Midbrain (tissue), 1 donor: ENCODE measurements at places on chromosomes 4 and X.

DNA sequence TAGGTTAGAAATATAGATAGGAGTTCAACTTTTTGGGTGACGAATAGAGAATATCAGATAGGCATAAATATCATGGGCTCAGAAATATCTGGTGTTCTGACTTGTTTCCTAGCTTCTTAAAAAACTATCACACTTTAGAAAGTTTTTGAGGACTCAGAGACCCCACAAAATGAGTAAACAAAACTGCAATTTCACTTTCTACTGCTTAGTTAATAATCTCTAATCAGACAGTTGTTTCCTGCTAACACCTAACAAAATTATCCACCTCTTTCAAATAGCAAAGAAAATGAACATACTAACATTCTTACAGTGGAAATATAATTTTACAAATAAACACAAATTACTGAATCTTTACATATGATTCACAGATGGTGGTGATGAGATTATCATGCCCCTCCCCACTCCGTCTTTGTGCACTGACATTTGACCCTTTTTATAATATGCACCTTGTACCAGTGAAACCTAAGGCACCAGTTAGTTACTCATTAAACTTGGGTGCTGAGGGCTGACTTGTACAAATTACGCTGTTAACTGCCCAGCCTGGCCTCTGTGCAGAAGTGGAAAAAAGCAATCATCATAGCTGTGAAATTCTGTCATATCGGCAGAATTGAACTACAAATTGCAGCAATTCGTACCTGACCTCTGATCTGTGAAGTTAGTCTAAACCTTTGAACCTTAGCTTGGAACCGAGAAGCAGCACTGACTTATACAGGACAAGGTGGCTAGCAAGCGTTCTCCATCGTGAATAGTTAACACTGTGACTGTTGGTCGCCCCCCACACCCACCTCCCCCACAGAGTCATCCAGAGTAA lies 138.7 kb downstream of the CHRNA9 start:
- no peak for DNase-seq

GRCh38 chr4:147855571-147856009 lies 123.7 kb downstream of the ARHGAP10 start:
- no peak for DNase-seq

- no peak for DNase-seq
These were observed 154.9 kb upstream of the BMP3 start for GRCh38 chr4:80875642-80876041.

- DNase-seq, result peak; percentile 31
These were observed 55.4 kb downstream of the MAML3 start for GRCh38 chr4:140098455-140099160.

GRCh38 chr4:105715692-105716278 lies 7.2 kb downstream of the GSTCD start:
- DNase-seq, result peak; percentile 58

DNA sequence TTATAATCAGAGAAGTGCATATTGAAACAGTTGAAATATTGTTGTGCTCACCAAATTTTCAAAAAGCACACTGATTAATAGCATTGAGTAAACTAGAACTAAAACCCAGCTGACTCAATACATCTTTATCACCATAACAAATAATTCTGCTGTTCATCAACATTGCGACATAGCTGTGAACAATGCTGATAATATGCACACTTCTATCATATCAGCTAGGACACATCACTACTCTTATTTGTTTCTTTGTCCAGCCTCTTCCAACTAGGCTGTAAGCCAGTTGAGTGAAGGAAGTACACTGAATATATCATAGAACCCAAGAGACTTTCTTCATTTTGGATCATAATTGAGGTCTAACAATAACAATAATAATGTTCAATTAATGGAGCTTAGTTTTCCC lies 349.7 kb downstream of the IQCM start:
- DNase-seq, result no peak

DNA sequence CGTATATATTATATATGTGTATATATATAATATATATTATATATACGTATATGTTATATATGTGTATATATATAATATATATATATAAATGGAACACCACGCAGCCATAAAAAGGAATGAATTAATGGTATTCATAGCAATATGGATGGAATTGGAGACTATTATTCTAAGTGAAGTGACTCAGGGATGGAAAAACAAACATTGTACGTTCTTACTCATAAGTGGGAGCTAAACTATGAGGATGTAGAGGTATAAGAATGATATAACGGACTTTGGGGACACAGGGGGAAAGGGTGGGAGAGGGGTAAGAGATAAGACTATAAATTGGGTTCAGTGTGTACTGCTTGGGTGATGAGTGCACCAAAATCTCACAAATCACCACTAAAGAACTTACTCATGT lies 1388.9 kb downstream of the C4orf33 start:
- no peak for DNase-seq

GRCh38 chr4:87243426-87244053 lies 23.1 kb upstream of the KLHL8 start:
- DNase-seq, result no peak

DNA sequence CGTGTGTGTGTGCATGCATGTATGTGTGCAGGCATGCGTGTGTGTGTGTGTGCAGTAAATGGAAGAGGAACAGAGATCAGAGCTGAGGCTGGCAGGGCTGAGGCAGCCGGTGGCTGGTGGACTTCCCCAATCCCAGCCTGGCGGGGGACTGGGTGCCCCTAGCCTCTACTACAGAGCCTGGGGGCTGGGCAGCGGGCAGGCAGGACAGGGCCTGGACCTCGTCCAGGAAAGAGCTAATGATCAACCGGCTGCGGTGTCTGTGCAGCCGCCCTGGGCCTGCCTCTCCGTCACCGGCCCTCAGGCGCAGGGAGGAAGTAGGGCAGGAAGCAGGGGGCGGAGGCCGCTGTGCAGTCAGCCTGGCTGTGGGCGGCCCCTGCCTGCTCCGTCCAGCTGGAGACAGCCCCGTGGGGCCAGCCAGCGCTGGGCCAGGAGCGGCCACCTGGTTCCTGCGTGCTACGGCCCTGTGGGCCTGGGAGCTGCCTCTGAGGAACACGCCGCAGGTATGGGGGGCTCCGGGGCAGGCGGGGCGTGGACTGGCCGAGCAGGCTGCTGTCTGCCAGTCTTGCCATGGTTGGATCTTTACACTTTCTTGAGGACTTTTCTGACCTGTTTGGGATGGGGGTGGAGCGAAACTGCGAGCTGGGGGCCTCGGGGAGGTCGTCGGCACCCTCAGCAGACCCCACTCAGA lies at the start of gene SH3TC1:
SH3TC1 (plus strand) TSS at position 385 of the 688 bp plus-strand sequence. CDS start 5,905 bp downstream, outside the sequence.
- DNase-seq, result peak; percentile 45

DNA sequence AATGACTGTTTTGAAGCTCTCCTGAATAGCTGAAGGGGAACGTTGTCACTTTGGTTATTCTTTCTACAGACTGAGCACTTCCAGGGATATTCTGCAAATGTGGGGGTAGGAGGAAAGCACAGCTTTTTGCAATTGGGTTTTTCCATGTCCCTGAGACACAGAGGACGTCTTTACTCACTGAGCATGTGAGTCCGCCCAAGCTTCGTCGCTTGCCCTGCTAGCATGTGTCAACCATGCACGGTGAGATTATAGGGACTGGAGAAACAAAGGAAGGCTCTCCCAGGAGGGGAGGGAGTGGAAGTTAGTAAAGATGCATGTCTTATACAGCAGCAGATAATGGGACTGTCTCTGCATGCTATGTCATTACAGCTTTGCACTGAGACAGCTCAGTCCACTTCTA lies 111.5 kb upstream of the SFRP2 start:
- DNase-seq, result no peak

DNA sequence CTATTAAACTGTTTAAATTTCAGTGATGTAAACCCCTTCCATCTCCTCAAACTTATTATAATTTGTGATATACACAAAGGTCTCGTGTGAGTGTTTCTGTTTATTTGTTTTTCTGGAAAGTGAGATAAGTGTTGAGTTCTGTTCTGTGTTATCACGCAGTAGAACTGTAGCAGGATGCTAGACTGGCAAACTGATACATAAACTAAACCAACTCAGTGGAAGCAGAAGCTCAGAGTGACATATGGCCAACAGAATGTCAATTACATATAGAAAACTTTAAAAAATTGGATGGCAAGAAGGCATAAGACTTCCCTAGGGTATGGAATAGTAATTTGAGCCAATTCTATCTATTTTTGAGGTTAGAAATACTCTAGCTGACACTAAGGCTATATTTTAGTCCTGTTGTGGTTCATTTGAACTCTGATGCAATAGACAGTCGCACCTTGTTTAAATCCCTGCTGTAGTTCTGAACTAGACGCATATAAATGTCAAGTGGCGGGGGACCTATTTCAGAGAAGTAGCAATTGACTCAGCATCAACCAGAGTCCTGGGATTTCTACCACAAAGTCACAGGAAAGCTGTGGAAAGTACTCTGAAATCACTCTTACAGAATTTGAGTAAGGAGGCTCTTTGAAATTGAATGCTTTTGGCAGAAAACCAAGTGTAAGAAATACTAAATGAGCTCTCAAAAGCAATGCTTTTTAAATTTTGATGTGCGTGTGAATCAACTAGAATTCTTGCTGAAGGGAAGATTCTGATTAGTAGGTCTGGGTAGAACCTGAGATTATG lies 294.4 kb downstream of the INPP4B start:
- no peak for DNase-seq

DNA sequence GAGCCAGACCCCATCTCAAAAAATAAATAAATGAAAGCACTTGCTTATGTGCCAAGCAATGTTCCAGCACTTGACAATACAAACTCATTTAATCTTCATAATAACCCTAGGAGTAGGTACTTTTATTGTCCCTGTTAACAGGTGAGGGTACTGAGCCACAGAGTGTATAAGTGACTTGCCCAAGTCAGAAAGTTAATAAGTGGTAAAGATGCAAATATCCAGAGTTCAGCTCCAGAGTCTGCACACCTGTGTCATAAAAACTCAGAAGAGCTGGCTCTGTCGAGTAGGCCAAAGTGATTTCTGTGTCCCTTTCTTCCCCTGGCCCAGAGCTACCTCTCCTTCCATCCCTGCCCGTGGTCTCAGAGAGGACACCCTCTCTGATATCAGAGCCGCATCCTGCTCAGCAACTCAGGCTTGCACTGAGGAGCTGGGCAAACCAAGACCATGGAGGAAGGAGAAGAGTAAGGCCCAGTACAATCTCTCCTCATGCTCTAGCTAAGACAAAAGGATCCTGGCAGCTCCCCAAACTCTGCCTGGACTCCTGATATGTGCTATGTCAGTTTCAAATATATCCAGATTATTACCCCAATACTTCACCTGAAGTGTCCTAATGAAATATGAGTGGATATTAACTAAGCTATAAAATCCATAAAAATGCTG lies 136.3 kb downstream of the HS6ST2 start:
- no peak for DNase-seq

DNA sequence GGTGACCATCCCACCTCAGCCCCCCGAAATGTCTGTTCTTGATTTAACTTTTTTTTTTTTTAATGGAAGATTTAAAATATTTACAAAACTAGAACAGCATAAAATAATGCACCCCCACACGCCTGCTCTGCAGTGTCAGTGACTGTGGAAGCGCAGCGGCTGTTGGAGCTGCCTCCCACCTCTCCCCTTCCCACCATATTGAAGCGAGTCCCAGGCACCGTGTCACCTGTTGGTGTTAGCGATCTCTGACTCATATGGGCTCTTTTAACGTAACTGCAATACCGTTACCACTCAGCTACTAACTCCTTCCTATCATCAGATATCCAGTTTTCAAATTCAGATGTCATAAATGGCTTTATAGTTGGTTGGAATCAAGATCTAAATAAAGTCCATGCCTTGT lies 17.1 kb upstream of the TADA2B start:
- no peak for DNase-seq

- no peak for DNase-seq
These were observed 113.5 kb downstream of the PTTG2 start for GRCh38 chr4:38073596-38074234.

- no peak for DNase-seq
These were observed 3.2 kb upstream of the MAGEB2 start for GRCh38 chrX:30212172-30212571.

- no peak for DNase-seq
These were observed 52.9 kb downstream of the SUPT20HL2 start for GRCh38 chrX:24260842-24261550.

GRCh38 chrX:1914606-1915365 lies 299.9 kb downstream of the ASMT start:
- no peak for DNase-seq

DNA sequence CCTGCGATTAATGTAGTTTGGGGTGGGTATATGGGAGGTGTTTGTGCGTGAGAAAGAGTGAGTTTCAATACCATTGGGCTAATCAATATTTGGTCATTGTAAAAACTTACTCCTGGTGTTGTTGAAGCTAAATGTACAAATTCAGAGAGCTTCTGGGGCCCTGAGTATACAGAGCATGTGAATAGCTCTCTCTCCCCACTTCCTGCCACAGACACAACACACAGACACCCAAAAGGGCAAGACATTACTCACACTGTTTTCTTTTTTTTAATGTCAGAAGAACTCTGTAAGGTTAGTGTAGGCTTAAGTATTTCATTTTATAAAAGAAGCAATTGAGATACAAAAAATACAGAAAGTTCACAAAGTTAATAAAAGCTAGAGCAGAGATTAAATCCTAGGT lies 151.3 kb upstream of the KCNIP4 start:
- DNase-seq, result no peak

- DNase-seq, result no peak
These were observed 26.5 kb upstream of the XK start for GRCh38 chrX:37659047-37659446.

DNA sequence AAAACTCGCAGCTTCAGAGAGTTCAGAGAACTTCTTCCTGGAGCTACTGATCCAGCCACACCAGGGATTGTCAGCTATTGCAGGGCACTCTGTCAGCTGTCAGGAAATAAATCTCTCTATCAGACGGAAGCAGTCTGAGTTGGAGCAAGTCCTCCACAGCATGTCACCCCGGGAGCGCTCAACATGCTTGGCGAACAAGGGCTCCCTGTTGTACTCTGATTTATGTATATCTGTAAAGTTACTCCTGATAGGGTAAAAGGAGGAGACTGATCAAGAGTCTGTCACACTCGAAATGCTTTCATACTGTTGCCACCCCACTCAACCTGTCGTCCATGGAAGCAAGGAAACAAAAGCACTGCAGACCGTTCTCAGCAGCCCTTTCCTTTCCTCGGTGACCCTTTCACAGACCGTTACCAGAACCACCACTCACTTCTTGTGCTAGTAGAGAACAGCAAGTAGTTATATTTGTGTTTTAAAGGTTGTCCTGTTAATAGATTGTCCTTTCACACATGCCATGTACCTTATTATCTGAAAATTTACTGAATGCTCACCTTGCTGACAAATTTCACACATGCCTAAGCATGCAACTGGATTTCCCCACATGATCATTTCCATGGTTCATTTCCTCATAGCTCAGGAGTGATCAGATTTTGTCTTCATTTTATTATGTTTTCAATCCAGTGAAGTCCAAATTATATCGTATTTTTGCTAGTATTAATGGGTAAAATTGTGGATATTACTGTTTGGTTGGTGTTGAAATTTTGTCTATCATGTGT lies 2108.9 kb upstream of the TENM3 start:
- no peak for DNase-seq

GRCh38 chr4:94334476-94334875 lies 8.2 kb downstream of the HPGDS start:
- no peak for DNase-seq
